Activated CD8-positive, alpha-beta memory T cell treated with anti-CD3 and anti-CD28 coated beads, Interleukin-2, amount 10 ng/mL, durations not matched to agents 7 days and 5 days (primary cell): ENCODE measurements at places on chromosomes 2 and 18. TPM values are rescaled to one million over a fixed set of nuclear protein-coding genes. Genes with fewer than 3 reads are reported as not detected.

DNA sequence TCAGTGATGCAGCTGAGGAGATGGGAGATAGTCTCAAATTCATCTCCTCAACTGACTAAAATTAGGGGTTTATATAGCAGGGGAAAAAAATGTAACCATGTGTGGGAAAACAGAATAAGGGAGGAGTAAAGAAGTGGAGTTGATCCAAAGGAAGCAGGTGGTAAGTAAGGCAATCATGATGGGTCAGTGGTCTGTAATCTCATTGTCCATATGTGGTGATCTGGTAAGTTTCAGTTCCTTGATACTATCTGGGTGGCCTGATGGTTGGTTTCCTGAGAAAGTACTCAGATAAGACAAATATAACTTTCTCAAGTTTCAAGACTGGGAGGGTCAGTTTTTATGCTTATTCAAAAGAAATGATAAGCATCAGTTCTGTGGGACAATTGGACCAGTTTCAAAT lies 312.3 kb upstream of the KCNJ3 start:
- no peaks in the 10 kb centered on the region for H3K4me1 ChIP-seq
- DNase-seq = no peak
- H3K27ac ChIP-seq = no peak overlapping the region
- H3K27me3 ChIP-seq = no peaks in the 10 kb centered on the region

GRCh38 chr18:47036298-47036874 lies 965 bp upstream of the ELOA2 start:
- H3K4me3 ChIP-seq = no peak overlapping the region
- no peak for DNase-seq
- H3K36me3 ChIP-seq = no peaks in the 10 kb centered on the region
- no peak overlapping the region for H3K27ac ChIP-seq

DNA sequence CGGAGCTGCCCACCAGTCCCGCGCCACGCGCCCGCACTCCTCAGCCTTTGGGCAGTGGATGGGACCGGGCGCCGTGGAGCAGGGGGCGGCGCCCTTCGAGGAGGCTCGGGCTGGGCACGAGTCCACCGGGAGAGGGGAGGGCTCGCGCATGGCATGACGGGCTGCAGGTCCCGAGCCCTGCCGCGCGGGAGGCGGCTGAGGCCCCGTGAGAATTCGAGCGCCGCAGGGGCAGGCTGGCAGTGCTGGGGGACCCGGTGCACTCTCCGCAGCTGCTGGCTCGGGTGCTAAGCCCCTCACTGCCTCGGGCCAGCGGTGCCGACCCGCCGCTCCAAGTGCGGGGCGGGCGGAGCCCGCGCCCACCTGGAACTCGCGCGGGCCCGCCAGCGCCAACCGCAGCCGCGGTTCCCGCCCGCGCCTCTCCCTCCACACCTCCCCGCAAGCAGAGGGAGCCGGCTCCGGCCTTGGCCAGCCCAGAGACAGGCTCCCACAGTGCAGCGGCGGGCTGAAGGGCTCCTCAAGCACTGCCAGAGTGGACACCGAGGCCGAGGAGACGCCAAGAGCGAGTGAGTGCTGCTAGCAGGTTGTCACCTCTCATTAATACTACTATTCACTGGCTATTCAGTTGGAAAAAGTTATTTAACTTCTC lies 3.6 kb upstream of the TTC21B start:
- no peak for DNase-seq
- no peak overlapping the region for H3K27ac ChIP-seq
- no peaks in the 10 kb centered on the region for H3K27me3 ChIP-seq
- H3K4me3 ChIP-seq = no peak overlapping the region
- H3K36me3 ChIP-seq = no peaks in the 10 kb centered on the region

DNA sequence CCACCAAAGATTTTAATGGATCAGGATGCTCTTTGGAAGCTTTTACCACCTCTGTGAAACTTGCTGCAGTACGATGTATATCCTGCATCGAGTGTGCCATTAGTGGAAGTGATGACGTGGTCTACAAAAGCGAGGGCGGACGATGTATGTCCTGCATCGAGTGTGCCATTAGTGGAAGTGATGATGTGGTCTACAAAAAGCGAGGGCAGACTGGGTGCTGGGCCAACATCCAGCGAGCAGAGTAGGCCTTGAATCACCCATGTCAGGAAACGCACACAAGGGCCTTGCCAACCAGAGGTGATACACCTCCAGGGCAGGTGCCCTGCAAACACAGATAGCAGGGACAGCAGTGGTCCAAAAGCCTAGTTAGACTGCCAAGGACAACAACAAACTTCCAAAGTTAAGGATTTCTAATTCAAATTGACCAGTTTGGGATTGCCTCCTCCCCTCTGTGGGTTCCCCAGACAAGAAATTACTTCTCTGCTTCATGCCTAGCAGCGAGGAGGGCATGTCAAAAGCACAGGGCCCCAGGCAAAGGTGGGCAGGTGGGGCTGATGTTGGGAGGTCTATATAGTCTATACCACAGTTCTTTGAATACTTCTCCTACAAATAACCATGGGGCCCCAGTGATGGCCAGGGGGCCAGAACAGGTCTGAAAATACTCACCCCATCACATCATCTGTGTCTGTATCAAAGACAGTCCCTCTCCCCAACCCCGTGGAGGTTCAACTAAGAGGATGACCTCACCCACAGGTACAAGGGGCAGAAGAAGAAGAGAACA lies 70.2 kb downstream of the ADD2 start:
- H3K27ac ChIP-seq = no peak overlapping the region
- H3K36me3 ChIP-seq = no peaks in the 10 kb centered on the region
- peak; percentile 18 for DNase-seq
- peaks cover 22% of the 10 kb centered on the region for H3K27me3 ChIP-seq

DNA sequence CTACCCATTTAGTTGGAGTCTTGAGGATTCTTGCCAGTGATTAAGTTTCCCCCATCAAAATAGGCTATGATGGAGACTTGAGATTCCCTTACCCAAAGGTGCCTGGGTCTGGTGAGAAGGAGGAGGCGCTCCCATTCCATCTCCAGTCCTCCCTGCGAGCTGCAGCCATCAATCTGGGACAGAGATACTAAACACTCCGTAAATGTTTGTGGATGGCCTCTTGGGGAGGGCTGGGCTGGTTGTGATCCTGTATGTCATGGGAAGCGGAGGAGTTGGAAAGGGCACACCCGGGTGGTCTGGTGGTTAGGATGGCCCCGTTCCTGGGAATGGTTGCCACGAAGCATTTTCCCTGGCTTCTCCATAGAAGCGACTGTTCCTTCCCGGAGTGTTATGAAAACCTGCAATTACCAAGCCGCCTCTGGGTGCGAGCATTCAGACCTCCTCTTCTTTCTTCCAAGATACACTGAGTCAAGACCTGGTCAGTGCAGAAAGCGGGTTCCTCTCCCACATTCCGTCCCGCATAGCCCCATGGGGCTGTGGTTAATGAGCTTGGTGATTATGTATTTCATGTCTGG lies 196.9 kb downstream of the CTIF start:
- H3K36me3 ChIP-seq = no peaks in the 10 kb centered on the region
- DNase-seq = no peak
- no peak overlapping the region for H3K4me3 ChIP-seq
- H3K4me1 ChIP-seq = peaks cover 4% of the 10 kb centered on the region
- H3K27me3 ChIP-seq = no peaks in the 10 kb centered on the region

The CCNT2 gene
- 41.1 TPM for total RNA-seq

The ANKRD30BL gene
- total RNA-seq = not detected
